Panc1 (cell line): ENCODE measurements at places on chromosomes 12 and 14. TPM values are rescaled to one million over a fixed set of nuclear protein-coding genes. Genes with fewer than 3 reads are reported as not detected.

ADIPOR2 gene
- 76.0 TPM for total RNA-seq

GRCh38 chr12:77893918-77894317 is 63.2 kb downstream of the NAV3 start:
- peak; percentile 28 for DNase-seq

- DNase-seq, result no peak
These were observed 147.1 kb downstream of the MED13L start for GRCh38 chr12:116130431-116130830.

KRT74 gene
- total RNA-seq, result not detected

DNA sequence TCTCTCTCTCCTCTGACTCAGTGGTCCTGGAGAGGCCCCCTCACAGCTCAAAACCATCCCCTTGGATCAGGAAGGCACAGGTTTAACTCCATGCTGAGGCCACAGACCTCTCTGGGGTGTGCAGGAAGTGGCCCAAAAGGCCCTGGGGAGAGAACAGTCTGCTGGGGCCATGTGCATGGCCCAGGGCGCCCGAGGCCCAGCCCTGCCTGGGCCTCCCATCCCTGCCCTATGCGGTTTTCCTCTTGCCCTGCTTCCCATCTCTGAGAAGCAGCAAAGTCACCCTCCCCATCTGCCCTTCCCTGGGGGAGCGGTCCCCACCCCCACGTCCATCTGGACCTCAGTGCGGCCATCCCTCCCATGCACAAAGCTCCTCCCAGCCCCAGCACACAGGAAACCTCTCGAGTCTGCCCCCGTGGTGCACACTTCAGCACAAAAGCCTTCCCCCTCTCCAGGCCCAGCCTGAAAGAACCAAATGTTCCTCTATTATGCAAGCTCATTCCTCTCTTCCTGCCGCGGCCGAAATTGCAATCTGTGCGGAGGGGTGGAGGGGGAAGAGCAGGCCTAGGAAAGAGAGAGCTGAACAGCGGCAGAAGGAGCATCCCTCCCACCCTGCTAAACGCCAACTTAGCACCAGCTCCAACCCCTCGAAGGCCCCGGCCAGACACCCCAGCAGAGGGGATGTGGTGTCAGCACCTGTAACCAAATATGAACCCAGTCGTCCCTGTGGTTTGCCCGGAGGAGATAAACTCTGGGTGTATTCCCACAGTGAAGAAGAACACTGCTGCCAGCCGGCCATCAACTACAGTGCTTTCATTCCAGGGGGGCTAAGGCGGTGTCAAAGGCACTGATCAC is 108.5 kb downstream of the SCARB1 start:
- no peak for DNase-seq

- DNase-seq, result no peak
These were observed 16.7 kb upstream of the LYZ start for GRCh38 chr12:69331519-69331908.

- no peak for DNase-seq
These were observed 28.8 kb downstream of the YEATS4 start for GRCh38 chr12:69388371-69388770.

GRCh38 chr14:72452774-72453173 is 441.1 kb downstream of the DPF3 start:
- no peak for DNase-seq

PIK3C2G gene
- total RNA-seq, result not detected
